ENCODE measurements at places on chromosomes 7 and 10. TPM values are rescaled to one million over a fixed set of nuclear protein-coding genes. Genes with fewer than 3 reads are reported as not detected.

DNA sequence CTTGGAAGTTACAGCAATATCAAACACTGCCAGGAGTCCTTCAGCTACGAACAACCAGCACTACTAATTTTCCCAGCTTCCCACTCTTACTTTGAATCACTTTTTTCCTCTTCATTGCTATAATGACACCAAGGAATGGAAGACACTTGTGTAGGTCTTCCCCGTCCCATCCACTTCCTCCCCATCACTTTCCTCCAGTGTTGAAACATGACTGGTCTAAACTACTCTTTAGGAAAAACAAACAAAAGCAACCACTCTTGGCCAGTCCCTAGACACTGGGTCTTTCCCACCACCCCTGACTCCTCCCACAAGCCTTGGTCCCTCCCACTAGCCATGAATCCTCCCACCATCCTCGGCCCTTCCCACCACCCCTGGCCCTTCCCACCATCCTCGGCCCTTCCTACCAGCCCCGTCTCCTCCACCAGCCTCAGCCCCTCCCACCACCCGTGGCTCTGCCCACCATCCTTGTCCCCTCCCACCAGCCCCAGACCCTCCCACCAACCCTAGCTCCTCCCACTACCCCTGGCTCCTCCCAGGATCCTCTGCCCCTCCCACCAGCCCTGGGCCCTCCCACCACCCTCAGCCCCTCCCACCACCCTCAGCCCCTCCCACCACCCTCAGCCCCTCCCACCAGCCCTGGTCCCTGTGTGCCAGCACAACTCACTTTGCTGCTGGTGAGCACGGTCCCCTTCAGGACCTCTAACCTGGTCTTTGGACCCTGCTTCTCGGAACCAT is 68.5 kb downstream of the CXCL12 start:
- H3K4me1 ChIP-seq, result no peaks in the 10 kb centered on the region
- no peak overlapping the region for H3K4me3 ChIP-seq
- H3K27ac ChIP-seq, result no peak overlapping the region
- peaks cover 4% of the 10 kb centered on the region for H3K27me3 ChIP-seq

DNA sequence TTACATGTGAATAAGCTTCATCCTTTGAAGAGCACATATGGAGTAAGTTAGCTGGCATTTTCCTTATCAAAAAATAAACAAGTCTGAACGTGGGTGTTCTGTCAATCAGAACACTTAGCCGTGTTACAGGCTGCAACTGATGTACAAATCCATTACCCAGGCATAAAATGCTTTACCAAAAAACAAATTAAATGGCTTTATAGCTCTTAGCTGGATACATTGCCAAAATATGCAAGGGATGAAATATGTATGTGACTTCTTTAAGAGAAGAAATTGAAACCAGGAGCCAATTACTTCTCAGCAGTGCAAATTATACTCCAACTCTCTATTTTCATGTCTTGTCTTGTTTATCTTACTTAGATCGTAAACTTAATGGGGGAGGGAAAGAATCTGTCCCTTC is 214.8 kb downstream of the DGKB start:
- DNase-seq, result no peak
- no peak overlapping the region for H3K4me3 ChIP-seq
- no peaks in the 10 kb centered on the region for H3K27me3 ChIP-seq
- no peaks in the 10 kb centered on the region for H3K36me3 ChIP-seq

DNA sequence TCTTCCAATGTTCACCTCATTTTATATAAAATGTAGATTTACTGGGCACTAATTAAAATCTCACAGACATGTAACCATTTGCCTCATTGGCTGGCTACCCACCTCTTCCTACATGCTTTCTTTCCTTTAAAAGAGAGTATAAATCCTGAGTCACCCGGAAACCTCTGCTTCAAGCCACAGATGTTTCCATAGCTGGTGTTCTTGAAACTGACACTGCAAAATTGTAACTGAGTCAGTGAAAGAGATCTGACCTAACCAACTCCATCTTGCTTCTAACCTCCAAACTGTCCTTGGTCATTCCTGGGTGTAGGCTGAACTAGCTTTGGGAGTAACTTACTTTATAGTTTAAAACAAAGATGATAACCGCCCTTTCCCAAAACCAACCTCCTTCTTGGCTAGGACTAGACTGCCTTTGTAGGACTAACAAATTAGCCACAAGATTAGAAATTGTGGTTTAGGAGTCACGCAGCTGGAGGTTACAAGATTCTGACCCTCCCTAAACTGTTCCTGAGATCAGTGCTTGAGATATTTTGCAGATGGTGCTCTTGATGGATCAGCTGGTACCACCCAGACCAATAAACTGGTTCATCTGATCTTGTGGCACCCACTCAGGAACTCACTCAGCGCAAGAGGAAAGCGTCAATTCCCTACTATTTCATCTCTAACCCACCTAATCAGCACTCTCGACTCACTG is 33.5 kb downstream of the SVOPL start:
- no peaks in the 10 kb centered on the region for H3K36me3 ChIP-seq
- DNase-seq, result no peak
- H3K27ac ChIP-seq, result no peak overlapping the region
- H3K4me1 ChIP-seq, result peaks cover 10% of the 10 kb centered on the region

DNA sequence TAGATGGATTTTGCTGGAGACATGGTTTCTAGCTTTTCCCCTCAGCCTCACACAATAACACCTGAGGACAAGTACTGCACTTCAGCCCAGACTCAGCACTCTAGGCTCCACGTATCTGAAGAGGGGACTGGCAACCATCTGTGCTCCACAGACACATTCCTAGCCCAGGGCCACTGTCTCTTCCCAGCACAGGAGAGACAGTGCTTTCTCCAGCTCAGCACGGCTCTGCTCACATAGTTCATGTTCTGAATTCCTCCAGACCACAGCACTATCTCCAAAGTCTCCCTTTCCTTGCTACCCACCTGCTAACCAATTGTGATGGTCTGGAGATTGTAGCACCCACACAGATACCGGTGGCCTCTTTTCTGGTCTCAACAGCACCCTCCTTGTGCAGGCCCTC is 114.5 kb downstream of the HTR7 start:
- no peaks in the 10 kb centered on the region for H3K36me3 ChIP-seq
- DNase-seq, result no peak
- no peak overlapping the region for H3K4me3 ChIP-seq
- no peaks in the 10 kb centered on the region for H3K4me1 ChIP-seq
- H3K27ac ChIP-seq, result no peak overlapping the region

Gene OLAH
- not detected for total RNA-seq

Gene C7orf33
- total RNA-seq, result not detected

Gene TLX1
- 0.13 TPM for total RNA-seq

Gene C1GALT1
- 54.5 TPM for total RNA-seq
